ENCODE measurements at places on chromosomes 7 and 10.
A peak's percentile ranks its signal among the peaks of the same experiment; 100 is the strongest.

- no peaks in the 10 kb centered on the region for H3K36me3 ChIP-seq
- DNase-seq, result no peak
- no peak overlapping the region for H3K27ac ChIP-seq
These were observed 907.9 kb downstream of the ANKRD7 start for GRCh38 chr7:119132436-119132835.

- H3K4me3 ChIP-seq, result no peak overlapping the region
- H3K27me3 ChIP-seq, result no peaks in the 10 kb centered on the region
These were observed 16.6 kb upstream of the PDGFA start for GRCh38 chr7:536231-536630.

DNA sequence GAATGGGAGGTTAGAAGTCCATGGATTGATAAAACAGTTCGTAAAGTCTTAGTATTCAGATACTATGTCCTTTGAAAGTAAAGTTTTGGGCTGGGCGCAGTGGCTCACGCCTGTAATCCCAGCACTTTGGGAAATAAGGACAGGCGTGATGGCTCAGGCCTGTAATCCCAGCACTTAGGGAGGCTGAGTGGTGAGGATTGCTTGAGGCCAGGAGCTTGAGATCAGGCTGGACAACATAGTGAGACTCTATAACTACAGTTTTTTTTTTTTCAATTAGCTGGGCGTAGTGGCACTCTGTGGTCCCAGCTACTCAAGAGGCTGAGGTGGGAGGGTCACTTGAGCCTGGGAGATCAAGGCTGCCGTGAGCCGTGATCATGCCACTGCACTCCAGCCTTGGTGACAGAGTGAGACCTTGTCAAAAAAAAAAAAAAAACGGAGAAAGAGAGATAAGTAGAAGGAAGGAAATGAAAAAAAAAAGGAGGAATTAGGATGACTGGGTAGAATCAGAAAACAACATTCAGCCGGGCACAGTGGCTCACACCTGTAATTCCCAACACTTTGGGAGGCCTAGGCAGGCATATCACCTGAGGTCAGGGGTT lies 25.7 kb upstream of the AGFG2 start:
- H3K4me1 ChIP-seq, result 0 out of 2 replicates have a peak, but pooled peaks cover 2% of the 10 kb centered on the region
- no peaks in the 10 kb centered on the region for H3K36me3 ChIP-seq
- H3K27me3 ChIP-seq, result no peaks in the 10 kb centered on the region
- no peak for DNase-seq

DNA sequence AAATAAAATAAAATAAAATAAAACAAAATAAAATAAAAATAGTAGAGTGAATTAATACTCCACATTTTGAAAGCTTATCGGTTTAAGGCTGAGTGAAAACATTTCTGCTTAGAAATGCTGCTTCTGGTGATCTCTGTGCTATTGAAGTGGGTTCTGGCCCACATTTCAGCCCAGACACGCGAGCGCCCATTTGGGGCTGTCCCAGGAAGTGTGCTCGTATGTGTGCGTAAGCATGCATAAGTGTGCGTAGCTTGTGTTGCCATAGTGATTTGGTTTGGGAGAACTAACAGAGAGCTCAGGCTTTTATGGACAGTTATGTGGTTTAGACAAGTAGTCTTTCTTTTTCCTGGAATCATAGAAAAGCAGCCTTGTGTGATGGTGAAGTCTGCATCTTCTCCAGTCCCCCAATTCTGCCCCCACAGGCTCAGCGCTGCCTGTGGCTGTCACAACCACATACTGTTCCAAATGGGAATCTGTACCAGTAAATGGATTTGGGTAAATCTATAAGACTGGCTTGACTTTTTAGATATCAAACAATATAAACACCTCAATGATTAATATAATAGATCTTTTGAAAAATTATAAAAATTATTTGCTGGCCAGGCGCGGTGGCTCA lies 29.8 kb upstream of the PURB start:
- DNase-seq, result no peak
- no peak overlapping the region for H3K27ac ChIP-seq
- no peaks in the 10 kb centered on the region for H3K36me3 ChIP-seq
- H3K27me3 ChIP-seq, result no peaks in the 10 kb centered on the region
- peaks cover 9% of the 10 kb centered on the region for H3K4me1 ChIP-seq

DNA sequence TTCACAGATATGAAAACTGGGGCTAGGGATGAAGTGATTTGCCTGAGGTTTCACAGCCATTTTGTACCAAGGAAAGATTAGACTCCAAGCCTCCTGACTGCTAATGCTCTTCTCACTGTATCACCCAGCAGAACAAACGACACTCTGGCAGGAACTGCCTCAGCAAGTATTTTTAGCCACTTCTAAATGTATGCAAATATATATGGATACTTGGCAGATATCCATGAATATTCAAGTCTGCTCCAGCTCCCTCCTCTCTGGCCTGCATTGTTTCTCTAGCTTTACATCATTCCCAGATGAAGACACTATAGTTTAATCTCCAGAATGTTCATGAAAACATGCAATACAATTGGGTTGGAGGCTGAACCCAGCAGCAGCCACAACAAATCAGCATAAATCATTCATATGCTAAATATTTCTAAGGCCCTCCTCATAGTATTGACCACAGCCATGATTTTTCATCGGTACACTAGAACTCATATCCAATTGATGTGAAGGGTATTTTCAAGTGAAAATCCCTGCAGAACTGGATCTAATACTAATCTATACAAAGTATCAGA lies 65.5 kb downstream of the HPSE2 start:
- no peaks in the 10 kb centered on the region for H3K27me3 ChIP-seq
- DNase-seq, result no peak
- peak overlapping the region; percentile 73 for H3K27ac ChIP-seq
- H3K36me3 ChIP-seq, result 0 out of 2 replicates have a peak, but pooled peaks cover 2% of the 10 kb centered on the region
- H3K4me3 ChIP-seq, result no peak overlapping the region

GRCh38 chr10:59907918-59908807 lies 1.8 kb upstream of the CCDC6 start:
- H3K27ac ChIP-seq, result peak overlapping the region; percentile 100
- H3K27me3 ChIP-seq, result no peaks in the 10 kb centered on the region
- DNase-seq, result peak; percentile 64
- H3K4me3 ChIP-seq, result peak overlapping the region; percentile 98

DNA sequence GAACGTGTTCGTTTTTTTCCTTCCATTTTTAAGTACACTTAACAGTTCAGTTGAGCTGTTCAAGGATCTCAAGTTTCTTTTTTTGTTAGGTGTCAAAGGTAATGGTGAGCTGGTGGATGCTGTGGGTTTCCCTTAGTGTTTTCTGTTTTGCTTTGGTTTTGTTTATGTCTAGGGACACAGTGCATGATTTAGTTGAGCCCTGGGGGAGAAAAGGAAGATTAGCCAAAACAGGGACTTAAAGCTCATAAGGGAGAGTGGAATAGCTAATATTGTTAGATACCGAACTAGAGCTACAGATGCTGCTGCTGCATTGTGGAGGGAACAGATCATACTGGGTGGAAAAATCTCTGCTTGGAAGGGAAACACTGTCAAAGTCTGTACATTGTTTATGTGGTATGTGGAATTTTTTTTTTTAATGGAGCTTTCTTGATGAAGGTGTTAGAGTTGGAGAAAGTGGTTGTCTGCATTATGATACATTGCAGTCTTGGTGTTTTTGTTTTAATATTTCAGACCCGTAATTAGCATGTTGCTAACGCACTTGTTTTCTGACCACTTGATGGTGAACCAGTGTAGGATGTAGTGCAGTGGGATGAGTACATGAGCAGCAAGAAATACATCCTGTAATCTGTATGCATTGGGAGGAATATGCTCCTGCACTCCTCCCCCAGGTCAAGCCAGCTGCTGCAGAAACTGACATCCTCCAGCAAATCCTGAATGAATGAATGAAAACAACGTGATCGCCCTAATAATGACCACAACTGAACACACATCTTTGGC lies 2.1 kb downstream of the GLCCI1 start:
- no peaks in the 10 kb centered on the region for H3K27me3 ChIP-seq
- DNase-seq, result no peak
- H3K36me3 ChIP-seq, result no peaks in the 10 kb centered on the region
- peaks cover 22% of the 10 kb centered on the region for H3K4me1 ChIP-seq
- no peak overlapping the region for H3K27ac ChIP-seq

- H3K27me3 ChIP-seq, result no peaks in the 10 kb centered on the region
- no peak for DNase-seq
- peaks cover 7% of the 10 kb centered on the region for H3K4me1 ChIP-seq
- H3K27ac ChIP-seq, result no peak overlapping the region
These were observed 224.6 kb downstream of the TNS3 start for GRCh38 chr7:47357361-47357760.
